ENCODE measurements at places on chromosomes 16 and 17. TPM values are rescaled to one million over a fixed set of nuclear protein-coding genes. Genes with fewer than 3 reads are reported as not detected.

HOXB2 gene
- 18.8 TPM for total RNA-seq

GRCh38 chr16:69531988-69532387 is 33.8 kb upstream of the NFAT5 start:
- DNase-seq = no peak

DNA sequence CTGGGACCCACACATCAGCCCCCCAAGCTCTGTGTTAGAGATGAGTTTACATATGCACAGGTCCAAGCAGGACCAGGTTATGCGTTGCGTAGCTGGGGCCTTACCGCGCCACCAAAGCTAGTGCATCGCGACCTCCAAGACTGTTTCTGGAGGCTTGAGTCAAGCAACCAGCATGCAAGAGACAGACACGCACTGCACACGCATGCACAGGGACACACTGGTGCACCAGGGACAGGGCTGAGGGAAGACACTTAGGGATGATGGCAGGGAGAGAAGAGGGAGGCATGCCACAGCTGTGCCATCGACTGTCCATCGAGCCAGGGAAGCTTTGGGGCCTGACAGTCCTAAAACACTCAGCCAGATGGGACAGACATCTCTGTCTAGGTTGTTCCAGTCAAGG is 72.8 kb downstream of the MYH11 start:
- no peak for DNase-seq

- no peak for DNase-seq
These were observed 27.6 kb upstream of the ST6GALNAC2 start for GRCh38 chr17:76612977-76613851.

DNA sequence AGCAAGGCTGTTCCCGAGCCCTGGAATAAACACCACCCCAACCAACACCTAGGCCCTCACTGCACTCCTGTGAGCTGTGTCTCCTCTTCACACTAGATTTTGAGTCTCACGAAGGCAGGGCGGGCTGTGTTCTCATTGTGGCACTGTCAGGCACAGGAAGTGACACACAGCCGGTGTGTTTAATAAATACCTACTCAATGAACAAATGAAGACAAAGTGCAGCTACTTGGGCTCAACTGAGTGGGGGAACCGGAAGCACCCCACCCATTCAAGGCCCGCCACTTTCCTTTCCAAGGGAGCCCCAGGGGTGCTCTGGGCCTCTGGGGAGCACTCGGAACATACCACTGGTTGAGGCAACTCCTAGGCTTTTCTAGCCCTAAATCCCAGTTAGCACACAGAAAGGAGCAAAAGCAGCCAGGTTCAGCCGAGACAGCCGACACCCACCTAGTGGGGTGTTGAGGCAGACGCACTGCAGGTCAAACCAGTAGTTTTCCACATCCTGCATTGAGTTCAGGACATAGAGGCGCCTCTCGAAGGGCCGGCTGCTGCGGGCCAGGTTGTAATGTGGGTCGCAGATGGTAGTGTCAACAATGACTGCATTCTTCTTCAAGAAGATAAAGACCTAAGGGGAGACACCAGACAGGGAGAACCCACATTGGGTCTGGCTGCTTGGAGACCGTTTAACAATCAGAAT is 57.7 kb downstream of the GTF3C1 start:
- no peak for DNase-seq

NOS2 gene
- not detected for total RNA-seq

- no peak for DNase-seq
These were observed 111.8 kb downstream of the NTN1 start for GRCh38 chr17:9132944-9133610.

GINS2 gene
- 1.5 TPM for total RNA-seq

ARHGAP44 gene
- not detected for total RNA-seq

DNA sequence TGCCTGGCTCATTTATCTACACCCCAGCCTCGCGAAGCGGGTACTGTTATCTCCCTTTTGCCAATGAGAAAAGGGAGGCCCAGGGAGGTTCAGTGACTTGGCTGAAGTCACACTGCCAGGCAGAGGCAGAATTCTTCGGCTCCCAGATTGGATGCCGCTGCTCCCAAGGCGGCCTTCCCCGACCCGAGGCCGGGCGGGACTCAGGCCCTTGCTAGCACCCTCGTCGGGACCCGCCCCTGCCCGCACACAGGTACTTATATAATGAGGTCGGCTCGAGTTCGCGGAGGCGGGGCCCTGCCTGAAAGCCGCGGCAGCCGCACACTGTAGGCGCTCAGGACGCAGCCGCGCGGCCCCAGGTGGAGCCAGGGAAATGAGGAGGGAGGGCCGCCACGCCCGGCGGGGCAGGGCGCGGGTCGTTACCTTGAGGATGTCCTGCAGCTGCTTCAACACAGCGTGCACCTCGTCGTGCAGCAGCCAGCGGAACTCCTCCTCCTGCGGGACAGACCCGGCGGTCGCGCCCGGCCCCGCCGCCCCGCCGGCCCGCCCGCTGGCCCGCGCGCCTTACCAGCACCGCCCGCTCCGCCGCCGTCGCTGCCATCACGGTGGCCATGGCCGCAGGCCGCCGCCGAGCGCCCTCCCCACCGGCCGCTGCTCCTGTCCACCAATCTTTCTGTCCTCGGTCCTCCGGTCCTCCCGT is at the start of gene ROGDI:
Gene ROGDI (minus strand): TSS at position 672 of the 697 bp plus-strand sequence. CDS start 62 bp downstream, at position 610.
- peak; percentile 87 for DNase-seq

- no peak for DNase-seq
These were observed 20.5 kb downstream of the SOX9 start for GRCh38 chr17:72141336-72141735.

- no peak for DNase-seq
These were observed 6.7 kb upstream of the KRT31 start for GRCh38 chr17:41404024-41404671.

DNA sequence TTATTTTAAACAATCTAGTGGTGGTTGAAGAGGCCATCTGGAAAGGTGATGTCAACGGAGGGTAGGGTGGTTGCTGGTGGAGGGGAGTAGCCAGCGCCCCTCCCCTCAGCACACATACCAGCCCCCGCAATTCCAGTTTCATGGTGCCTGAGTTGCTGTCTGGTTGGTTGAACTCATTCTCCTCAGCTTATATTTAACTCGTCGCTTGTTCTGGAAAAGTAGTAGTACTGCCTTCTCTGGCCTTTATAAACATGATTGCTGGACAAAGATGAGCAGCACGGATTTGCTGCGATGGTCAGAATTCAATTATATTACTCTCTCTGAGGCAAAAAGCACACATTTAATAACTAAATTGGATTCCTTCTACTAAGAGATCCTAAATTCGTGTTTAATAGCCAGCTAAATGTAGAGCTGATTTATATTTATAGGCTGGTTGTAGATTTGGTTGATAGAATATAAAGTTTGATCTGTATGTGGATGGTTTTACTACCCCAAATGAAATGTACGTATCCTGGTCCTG is 238.0 kb upstream of the TBX2 start:
- DNase-seq = no peak

DNA sequence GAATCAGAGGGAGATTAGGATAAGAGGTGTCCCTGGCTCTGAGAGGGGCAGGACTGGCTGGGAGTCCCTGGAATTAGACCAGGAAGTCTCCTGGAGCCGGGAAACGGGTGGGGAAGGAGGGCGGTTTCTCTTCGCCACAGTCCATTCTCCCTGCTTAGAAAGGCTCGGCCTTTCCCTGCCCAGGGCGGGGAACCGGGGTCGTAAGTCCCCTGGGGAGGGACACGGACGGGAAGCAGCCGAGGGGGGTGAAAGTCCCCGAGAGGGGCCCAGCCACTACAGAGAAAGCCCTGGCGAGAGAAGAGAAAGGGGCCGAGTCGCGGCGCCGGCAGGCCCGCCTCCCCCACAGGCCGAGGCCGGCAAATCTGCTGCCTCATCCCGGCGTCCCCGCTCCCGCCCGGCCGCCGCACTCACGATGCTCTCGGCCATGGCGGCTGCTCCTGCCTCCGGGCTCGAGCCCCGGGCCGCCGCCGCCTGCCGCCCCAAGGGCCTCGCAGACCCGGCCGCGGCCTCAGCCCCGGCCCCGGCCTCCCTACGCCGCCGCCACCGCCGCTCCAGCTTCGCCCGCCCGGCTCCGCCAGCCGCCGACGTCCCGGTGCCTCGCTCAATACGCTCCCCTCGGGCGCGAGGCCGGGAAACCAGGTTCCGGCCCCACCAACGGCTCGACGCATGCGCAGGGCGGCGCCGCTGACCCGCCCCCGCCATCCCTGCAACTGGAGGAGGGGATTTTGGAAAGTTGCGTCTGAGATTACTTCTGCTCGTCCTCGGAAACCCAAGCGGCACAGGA is at the start of the genes NPLOC4 and TSPAN10:
Gene NPLOC4 (minus strand): TSS at position 608 of the 784 bp plus-strand sequence. CDS start 182 bp downstream, at position 426.
Gene TSPAN10 (plus strand): TSS at position 692 of the 784 bp plus-strand sequence. CDS start 5,217 bp downstream, outside the sequence.
- DNase-seq = peak; percentile 75

PYY gene
- total RNA-seq = not detected

DNA sequence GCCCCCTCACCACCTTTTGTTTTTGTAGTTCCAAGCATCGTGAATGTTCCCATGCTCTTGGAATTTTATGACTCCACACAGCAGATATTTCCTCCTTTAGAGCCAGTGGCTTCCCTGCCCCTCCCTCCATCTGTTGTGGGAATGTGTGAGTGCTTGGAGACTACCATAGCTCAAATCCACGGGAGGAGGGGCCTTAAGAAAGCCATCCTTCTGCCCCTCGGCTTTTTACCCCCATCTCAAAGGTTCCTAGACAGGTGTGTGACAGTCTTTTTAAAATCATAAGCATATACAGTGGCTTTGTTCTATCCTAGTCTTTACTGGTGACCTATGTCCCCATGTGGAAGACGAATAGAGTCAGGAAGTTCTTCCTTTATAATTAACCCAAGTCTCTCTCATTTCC is 47.2 kb downstream of the YPEL2 start:
- no peak for DNase-seq

TP53TG3C gene
- not detected for total RNA-seq

- DNase-seq = no peak
These were observed 9.2 kb downstream of the DYNC1LI2 start for GRCh38 chr16:66741950-66742808.

PERCC1 gene
- not detected for total RNA-seq

- no peak for DNase-seq
These were observed 157.5 kb upstream of the SOX9 start for GRCh38 chr17:71963351-71963750.

- no peak for DNase-seq
These were observed 28.9 kb downstream of the ZNF778 start for GRCh38 chr16:89246383-89246902.

GRCh38 chr16:17222871-17223401 is 247.8 kb downstream of the XYLT1 start:
- no peak for DNase-seq

ABI3 gene
- 10.5 TPM for total RNA-seq

GRCh38 chr16:4703906-4704305 is 10.5 kb downstream of the NUDT16L1 start:
- DNase-seq = no peak

KCNH6 gene
- not detected for total RNA-seq

DNA sequence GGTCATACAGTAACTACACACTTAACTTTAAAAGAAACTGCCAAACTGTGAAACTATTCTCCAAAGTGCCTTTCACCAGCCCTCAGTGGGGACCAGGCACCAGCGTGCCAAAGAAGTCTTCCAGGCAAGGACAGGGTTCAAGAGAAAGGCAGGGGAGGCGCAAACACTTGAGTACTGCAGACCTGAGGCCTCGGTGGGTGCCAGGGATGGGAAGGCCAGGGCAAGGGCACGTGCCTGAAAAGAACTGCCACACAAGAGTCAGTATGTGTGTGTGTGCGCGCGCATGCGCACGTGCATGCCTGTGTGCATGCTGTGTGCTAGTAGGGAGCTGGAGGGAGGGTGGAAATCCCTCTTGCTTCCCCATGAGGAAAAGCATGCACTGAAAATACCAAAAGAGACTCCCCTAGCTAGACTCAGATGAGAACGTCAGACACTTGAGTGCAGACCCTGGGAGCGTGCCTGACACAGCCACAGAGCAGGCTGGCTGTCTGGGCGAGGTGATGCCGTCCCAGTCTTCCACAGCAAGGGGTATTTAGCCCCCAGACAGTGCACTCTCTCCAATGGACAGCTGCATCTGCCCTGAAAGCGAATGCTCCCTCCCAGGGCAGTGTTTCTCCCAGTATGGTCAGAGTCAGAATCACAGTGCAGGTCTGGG is 40.1 kb upstream of the GSG1L start:
- no peak for DNase-seq

DNA sequence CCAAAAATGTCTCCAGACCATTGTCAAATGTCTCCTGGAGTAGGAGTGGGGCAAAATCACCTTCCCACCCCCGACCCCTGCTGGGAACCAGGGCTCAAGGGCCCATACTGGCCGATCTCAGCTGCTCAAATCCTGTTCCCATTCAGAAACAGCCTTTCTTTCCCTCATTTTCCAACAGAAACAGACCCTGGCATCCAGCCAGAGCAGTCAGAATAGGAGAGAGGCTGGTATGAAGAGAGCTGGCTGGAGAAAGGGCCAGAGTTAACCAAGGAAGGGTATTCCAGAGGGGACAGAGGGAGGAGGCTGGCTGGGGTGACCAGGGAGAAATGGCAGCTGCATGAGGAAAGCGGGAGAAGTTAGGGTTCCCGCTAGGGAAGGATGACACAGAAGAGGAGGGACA is 199.1 kb downstream of the XYLT1 start:
- no peak for DNase-seq

SPECC1 gene
- 10.8 TPM for total RNA-seq

DNA sequence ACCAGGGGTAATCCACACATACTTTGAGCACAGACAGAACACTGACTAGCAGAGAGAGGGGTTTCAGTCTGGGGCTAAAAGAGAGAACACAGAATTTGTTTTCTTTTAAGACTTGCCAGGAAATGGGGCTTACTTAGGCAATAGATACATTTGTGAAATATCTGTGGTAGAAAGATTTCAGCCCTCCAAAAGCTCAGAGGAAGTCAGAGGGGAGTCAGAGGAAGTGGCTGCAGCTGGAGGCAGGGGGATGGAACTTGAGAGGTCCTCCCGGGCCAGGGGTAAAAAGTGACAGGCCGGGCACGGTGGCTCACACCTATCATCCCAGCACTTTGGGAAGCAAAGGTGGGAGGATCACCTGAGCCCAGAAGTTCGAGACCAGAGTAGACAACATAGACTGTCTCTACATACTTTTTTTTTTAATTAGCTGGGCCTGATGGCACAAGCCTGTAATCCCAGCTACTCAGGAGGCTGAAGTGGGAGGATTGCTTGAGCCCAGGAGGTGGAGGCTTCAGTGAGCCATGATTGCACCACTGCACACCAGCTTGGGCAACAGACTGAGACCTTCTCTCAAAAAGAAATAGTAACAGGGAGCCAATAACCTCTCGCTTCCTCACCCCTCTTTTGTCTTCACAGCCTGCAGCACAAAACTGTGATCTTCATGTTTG is 49.9 kb downstream of the NLRC5 start:
- DNase-seq = no peak

- DNase-seq = no peak
These were observed 11.8 kb downstream of the DNAJA2 start for GRCh38 chr16:46961373-46962353.

DNA sequence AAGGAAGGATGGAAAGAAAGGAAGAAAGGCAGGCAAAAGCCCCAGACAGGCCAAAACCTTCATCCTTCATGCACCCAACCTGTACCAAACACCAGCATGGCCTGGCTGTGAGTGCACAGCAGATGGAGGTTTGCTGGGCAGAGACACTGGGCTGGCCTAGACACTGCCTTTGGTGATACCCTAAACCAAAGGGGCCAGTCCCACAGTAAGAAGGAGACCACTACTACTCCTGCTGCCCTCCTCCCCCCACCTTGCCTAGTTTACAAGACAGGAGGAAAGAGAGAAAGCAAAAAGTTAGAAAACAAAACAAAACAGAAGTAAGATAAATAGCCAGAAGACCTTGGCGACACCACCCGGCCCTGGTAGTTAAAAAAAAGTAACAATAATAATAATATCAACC is 19.1 kb downstream of the QPRT start:
- DNase-seq = no peak
